ENCODE measurements at places on chromosomes 2 and 18.

GRCh38 chr2:72292433-72292832, 144.8 kb upstream of the CYP26B1 start:
- DNase-seq, result no peak

DNA sequence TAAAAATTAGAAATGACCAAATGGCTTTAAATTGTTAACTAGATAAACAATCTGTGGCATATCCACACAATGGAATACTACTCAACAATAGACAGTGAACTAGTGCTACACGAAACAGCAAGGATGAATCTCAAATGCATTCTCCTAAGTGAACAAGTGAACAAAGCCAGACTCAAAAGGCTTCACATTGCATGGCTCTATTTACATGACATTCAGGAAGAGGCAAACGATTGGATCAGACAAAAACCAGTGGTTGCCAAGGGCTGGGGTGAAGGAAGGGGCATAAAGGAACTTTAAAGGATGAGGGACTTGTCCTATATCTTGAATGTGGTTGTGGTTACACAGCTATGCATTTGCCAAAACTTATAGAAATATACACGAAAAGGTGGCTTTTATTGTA, 184.3 kb downstream of the RPIA start:
- no peak for DNase-seq

GRCh38 chr2:165239856-165240515, 772 bp downstream of the SCN2A start:
- no peak for DNase-seq

DNA sequence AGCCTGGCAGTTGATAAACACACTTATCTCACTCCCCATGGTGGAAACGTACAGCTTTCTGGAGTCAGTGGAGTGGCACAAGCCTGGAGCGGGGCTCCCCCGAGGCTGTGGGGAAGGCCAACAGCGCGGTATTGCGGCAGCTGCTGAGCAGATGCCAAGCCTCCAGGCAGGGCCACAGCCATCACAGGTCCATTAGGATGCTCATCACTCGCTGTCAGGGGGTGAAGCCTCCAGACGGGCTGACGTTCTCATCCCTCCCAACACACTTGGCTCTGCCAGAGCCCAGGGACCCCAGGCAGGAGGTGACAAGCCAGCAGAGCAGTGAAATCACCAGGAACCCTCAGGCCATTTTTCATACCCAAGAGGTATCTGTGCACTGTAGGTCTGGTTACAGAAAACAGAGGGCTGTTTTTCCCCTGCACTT, 529.2 kb upstream of the KLHL29 start:
- no peak for DNase-seq

All from LHCN-M2 (cell line).